Natural killer cell (primary cell): ENCODE measurements at places on chromosomes 4 and X. TPM values are rescaled to one million over a fixed set of nuclear protein-coding genes. Genes with fewer than 3 reads are reported as not detected.

DNA sequence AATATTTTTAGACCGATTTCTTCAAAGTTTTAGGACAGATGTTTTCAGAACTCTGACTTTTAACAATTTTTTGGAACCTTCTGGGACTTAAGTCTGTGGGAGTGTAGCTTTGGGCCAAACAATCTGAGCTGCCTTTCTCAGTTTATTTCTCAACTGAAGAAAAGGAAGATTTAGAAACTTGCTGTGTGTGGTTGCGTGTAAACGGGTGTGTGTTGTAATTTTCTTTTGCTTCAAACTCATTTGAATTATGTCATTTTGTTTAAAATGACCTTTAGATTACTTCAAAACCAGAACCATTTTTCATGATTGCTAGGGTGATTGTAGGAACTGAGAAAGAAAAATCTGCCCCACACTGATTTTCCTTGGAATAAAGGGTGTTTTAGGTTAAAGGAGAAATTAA lies 577.7 kb upstream of the GALNTL6 start:
- H3K4me1 ChIP-seq: no peaks in the 10 kb centered on the region
- no peaks in the 10 kb centered on the region for H3K27me3 ChIP-seq
- H3K4me3 ChIP-seq: no peak overlapping the region
- H3K36me3 ChIP-seq: no peaks in the 10 kb centered on the region
- H3K27ac ChIP-seq: no peak overlapping the region

- no peaks in the 10 kb centered on the region for H3K36me3 ChIP-seq
- no peak overlapping the region for H3K4me3 ChIP-seq
- no peak for DNase-seq
- H3K27ac ChIP-seq: no peak overlapping the region
- H3K4me1 ChIP-seq: no peaks in the 10 kb centered on the region
These were observed 12.4 kb downstream of the GABRE start for GRCh38 chrX:151962034-151962433.

GAGE12E gene
- total RNA-seq: not detected

- no peaks in the 10 kb centered on the region for H3K36me3 ChIP-seq
- H3K4me3 ChIP-seq: no peak overlapping the region
- H3K27me3 ChIP-seq: no peaks in the 10 kb centered on the region
- no peak for DNase-seq
These were observed 23.4 kb upstream of the PLCXD1 start for GRCh38 chrX:257681-258289.

GRCh38 chr4:130808492-130808891 lies 1712.5 kb downstream of the C4orf33 start:
- no peaks in the 10 kb centered on the region for H3K4me1 ChIP-seq
- H3K27ac ChIP-seq: no peak overlapping the region
- no peaks in the 10 kb centered on the region for H3K36me3 ChIP-seq
- DNase-seq: no peak
- H3K27me3 ChIP-seq: no peaks in the 10 kb centered on the region
- no peak overlapping the region for H3K4me3 ChIP-seq

DNA sequence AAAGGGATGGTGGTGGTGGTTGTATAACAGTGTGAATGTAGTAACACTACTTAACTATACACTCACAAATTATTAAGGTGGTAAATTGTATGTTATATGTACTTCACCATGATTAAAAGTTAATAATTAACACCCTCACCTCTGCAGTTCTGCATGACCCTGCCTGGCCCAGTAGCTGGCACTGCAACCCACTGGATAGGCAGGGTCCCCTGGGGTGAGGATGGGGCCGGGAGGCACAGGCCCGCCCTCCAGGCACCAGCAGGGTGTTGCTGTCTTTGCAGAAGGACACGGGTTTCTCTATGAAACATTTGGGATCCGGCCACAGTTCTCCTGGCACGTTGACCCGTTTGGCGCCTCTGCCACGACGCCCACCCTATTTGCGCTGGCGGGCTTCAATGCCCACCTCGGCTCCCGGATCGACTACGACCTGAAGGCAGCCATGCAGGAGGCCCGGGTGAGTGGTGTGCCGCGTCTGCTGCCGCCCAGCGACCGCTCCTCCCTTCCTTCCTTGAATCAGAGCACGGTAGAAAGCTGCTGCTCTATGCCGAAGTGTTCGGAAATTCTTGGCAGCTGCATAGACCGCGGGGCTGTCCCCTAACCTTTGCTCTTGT lies 11.8 kb downstream of the MAN2B2 start:
- no peaks in the 10 kb centered on the region for H3K4me1 ChIP-seq
- no peak overlapping the region for H3K4me3 ChIP-seq
- no peak for DNase-seq

SERTM2 gene
- total RNA-seq: not detected

- no peaks in the 10 kb centered on the region for H3K36me3 ChIP-seq
- no peak overlapping the region for H3K27ac ChIP-seq
- no peaks in the 10 kb centered on the region for H3K4me1 ChIP-seq
These were observed 14.2 kb upstream of the CPE start for GRCh38 chr4:165364452-165365080.

- H3K4me3 ChIP-seq: no peak overlapping the region
- H3K4me1 ChIP-seq: no peaks in the 10 kb centered on the region
- no peak for DNase-seq
- H3K36me3 ChIP-seq: no peaks in the 10 kb centered on the region
These were observed 34.3 kb downstream of the HMX1 start for GRCh38 chr4:8837181-8837841.

ZXDA gene
- 10.4 TPM for total RNA-seq

GRCh38 chr4:114349543-114350175 lies 248.9 kb upstream of the UGT8 start:
- no peaks in the 10 kb centered on the region for H3K27me3 ChIP-seq
- no peaks in the 10 kb centered on the region for H3K4me1 ChIP-seq
- no peak overlapping the region for H3K27ac ChIP-seq
- no peaks in the 10 kb centered on the region for H3K36me3 ChIP-seq

PABPC5 gene
- not detected for total RNA-seq

DNA sequence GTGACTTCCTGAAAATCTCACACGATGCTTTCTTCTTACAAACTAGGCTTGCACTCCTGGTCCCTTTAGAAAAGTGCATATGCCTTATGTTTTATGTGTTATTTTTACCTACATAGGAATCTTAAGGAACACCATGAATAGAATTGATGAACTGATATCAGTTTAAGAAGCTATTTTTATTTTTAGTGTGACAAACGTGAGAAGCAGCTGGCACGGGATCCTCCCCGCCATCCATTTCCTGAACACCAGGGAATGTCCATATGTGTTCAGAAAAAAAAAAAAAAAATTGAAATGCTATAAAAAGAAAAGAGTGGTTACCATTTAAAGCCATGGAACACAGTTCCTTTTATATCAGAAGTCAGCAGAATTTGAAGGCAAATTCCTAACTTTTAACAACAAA lies 1096.1 kb upstream of the PRKX start:
- no peak overlapping the region for H3K4me3 ChIP-seq
- H3K27ac ChIP-seq: no peak overlapping the region
- no peaks in the 10 kb centered on the region for H3K27me3 ChIP-seq
- DNase-seq: no peak

EPGN gene
- not detected for total RNA-seq

- no peak overlapping the region for H3K27ac ChIP-seq
- H3K36me3 ChIP-seq: no peaks in the 10 kb centered on the region
- no peaks in the 10 kb centered on the region for H3K4me1 ChIP-seq
- H3K27me3 ChIP-seq: no peaks in the 10 kb centered on the region
These were observed 504.9 kb downstream of the PPP4R3C start for GRCh38 chrX:26958261-26958660.

MMAA gene
- total RNA-seq: 9.7 TPM

FAAH2 gene
- 1.6 TPM for total RNA-seq

CDKL2 gene
- total RNA-seq: 0.63 TPM

GRCh38 chr4:125168531-125168930 lies 146.2 kb upstream of the FAT4 start:
- H3K4me3 ChIP-seq: no peak overlapping the region
- H3K27me3 ChIP-seq: no peaks in the 10 kb centered on the region
- no peaks in the 10 kb centered on the region for H3K36me3 ChIP-seq
- H3K27ac ChIP-seq: no peak overlapping the region
- H3K4me1 ChIP-seq: no peaks in the 10 kb centered on the region

- peaks cover 2% of the 10 kb centered on the region for H3K27me3 ChIP-seq
- no peak for DNase-seq
- no peak overlapping the region for H3K4me3 ChIP-seq
- no peaks in the 10 kb centered on the region for H3K36me3 ChIP-seq
- H3K27ac ChIP-seq: no peak overlapping the region
These were observed 473 bp upstream of the TKTL2 start for GRCh38 chr4:163474027-163474426.

BANK1 gene
- 3.0 TPM for total RNA-seq

TRIM75 gene
- not detected for total RNA-seq

DNA sequence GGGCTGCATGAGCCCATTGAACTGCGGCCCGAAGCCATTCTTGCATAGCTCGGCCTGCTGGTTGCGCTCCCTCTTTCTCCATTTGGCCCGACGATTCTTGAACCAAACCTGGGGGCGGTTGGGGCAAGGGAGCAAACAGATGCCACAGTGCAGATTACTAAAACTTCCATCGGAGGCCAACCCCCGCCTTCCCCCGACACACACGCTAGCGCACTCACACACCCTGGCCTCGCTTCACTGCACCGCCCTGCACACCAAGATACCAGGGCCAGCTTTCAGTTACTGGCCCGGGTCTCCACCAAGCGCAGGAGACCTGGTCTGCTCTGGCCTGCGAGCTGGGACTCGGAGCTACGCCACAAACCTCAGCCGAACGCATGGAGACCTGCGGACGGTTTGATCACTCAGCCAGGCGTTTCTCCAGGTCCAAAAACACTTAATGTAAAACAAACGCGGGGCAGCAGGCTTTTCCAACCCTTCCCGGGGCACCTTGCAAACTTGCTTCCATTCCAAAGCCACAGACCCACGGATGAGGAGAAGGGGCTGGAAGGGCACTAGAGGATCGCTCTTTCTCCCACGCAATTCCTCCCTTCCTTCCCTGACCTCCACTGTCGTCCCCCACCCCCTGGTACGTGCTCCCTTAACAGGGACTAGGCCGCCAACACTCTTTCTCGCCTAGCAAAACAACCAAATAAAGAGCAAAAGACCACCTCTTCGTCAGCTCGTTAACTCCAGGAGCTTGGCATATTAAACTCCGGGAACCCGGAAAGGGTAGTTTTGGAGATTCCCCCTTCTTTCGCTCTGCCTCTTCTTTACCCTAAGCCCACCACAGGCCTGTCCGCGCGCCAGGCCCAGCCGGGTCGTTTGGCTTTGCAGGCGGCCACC lies 4.1 kb downstream of the PITX2 start:
- no peak for DNase-seq
- H3K27me3 ChIP-seq: peaks cover 76% of the 10 kb centered on the region
- H3K4me1 ChIP-seq: peaks cover 24% of the 10 kb centered on the region
- H3K27ac ChIP-seq: no peak overlapping the region

DNA sequence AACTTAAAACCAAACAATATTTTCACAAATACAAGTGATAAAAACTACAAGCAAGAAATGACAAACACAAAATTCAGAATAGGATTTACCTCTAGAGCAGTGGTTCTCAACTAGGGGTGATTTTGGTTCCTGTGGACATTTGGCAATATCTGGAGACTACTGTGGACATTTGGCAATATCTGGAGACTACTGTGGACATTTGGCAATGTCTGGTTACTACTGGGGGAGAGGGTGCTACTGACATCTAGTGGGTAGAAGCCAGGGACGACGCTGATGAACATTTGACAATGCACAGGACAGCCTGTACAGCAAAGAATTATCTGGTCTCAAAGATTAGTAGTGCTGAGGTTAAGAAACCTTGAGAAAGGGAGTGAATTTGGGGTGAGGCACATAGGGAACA lies 169.8 kb downstream of the CLCN4 start:
- DNase-seq: no peak
- no peaks in the 10 kb centered on the region for H3K36me3 ChIP-seq
- H3K4me1 ChIP-seq: no peaks in the 10 kb centered on the region
- no peak overlapping the region for H3K27ac ChIP-seq

- no peaks in the 10 kb centered on the region for H3K27me3 ChIP-seq
- DNase-seq: peak; percentile 59
- no peaks in the 10 kb centered on the region for H3K36me3 ChIP-seq
- H3K4me3 ChIP-seq: no peak overlapping the region
- no peak overlapping the region for H3K27ac ChIP-seq
- peaks cover 7% of the 10 kb centered on the region for H3K4me1 ChIP-seq
These were observed 119.8 kb downstream of the NEK1 start for GRCh38 chr4:169492436-169493163.

DNA sequence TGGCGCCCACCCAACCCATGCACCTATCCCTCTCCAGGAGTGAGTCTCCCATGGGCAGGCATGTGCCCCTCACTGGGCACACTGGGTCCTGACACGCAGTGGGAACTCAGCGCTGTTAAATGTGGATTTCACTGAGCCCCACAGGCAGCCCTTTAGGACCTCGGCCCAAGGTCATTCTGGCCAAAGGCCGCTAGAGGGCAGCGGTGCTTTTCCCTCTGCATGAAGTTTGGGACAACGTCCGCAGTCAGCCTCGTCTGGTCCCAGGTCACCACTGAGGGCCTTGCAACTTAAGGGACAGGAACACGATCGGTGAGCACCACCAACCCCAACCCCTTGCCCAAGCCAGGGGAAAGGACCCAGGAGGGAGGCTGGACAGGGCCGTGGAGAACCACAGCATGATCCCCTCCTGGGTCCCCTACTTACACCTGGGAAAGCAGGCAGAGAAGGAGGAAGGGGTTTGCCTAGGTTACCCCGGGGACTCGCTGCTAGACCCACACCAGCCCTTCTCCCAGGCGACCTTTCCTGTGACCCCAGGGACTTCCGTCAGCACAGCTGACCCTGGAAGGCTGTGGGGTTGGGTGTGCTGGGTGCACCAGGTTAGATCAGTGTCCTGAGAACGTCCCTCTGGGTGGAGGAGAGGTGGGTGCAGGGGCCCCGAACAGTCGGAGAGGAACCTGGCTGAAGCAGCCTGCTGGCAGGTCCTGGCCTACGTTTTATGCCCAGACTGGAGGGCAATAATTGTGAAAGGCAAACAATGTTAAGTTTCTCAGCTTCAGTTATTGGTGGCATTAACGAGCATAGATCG lies 24.0 kb downstream of the CYTL1 start:
- H3K36me3 ChIP-seq: no peaks in the 10 kb centered on the region
- H3K27ac ChIP-seq: no peak overlapping the region
- H3K4me3 ChIP-seq: no peak overlapping the region

- H3K36me3 ChIP-seq: no peaks in the 10 kb centered on the region
- H3K27me3 ChIP-seq: no peaks in the 10 kb centered on the region
- DNase-seq: no peak
These were observed 53.1 kb downstream of the ARHGEF38 start for GRCh38 chr4:105605493-105605892.

GRCh38 chr4:184388106-184388505 lies 86.2 kb downstream of the IRF2 start:
- no peak overlapping the region for H3K4me3 ChIP-seq
- H3K27ac ChIP-seq: no peak overlapping the region
- no peaks in the 10 kb centered on the region for H3K27me3 ChIP-seq
- H3K36me3 ChIP-seq: peaks cover 55% of the 10 kb centered on the region
